HAP-1 (cell line): ENCODE measurements at places on chromosomes 13 and 19.

- no peak for DNase-seq
Observed at GRCh38 chr13:42485272-42485671, 88.7 kb upstream of the TNFSF11 start.

- DNase-seq = peak; percentile 86
Observed at GRCh38 chr13:99969919-99970650, 1.5 kb downstream of the ZIC5 start.

DNA sequence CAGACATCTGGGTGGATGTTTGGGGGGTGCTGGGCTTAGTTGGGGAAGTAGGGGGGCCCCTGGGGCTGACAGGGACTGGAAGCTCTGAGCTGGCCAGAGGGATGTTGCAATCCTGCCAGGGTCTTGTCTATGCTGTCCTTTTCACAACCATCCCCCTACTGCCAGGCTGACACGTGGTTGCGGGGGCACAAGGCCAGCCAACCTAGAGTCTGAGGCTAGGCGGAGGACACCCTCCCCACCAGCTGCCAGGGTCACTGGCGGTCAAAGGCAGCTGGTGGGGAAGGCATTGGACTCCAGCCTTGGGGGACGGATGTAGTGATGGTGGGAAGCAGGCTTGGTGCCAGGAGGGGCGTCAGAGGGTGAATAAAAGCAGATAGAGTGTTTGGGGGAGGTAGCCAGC is 1.6 kb upstream of the APOC1 start:
- no peak for DNase-seq

DNA sequence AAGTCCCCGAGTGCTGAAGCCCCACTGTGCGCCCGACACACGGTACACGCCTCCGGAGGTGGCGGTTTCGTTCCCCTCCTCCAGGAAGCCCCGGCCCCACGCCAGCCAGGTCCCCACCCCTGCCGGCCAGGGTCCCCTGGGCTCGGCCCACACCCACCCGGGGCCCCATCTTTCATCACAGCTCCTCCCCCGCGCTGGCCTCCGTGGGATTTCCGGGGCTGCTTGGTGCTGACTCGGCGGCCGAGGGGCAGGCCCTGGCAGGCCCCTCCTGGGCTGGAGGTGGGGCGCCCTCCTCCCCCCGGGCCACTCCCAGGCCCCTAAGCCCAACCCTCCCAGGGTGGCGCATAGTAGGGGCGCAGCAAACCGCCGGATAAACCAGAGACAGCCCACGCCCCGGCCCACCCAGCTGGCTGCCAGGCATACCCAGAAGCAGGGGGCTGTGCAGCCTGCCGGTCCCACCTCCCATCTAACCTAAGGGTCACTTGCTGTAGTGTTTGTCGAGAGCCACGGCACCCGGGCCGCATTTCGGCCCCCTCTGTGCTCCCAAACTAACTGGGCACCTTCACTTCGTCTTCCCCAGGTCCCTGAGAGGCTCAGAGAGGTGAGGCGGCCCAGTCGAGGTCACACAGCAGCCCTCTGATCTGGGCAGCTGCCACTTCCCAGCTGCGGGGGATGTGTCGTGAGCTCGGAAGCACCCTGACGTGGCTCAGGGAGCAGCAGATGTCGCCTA is 6.6 kb downstream of the ZBTB7A start:
- no peak for DNase-seq

DNA sequence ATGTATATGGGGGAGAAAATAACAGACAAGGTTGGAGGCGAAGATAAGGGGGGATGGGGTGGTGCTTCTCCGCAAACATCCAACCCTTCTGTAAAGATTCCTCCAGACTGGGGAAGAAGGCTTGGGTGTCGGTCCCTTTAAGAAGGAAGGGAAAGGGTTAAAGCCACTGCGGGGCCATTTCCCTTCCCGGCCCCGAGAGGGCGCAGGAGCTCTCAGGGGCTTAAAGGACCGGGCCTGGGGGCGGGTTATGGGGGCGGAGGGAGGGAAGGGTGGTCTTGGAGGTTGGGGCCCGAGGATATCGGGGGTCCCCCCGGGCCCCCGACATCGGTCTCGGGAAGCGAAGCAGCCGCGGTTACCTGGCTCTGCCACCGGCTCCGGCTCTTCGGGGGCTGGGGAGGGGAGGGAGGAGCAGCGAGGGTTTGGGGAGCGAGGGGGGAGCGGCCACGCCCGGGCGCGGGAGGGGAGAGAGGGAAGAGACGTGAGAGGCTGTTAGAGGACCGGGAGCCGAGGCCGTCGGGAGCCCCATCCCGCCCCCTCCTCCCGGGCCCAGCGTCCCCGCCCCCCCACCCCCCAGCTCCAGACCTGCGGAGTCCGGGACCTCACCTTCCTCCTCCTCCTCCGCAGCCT is 2.8 kb downstream of the TNNT1 start:
- DNase-seq = peak; percentile 27

- DNase-seq = no peak
Observed at GRCh38 chr13:26813980-26814348, 53.4 kb upstream of the GPR12 start.

- peak; percentile 97 for DNase-seq
Observed at GRCh38 chr19:3721131-3721886, 13.1 kb downstream of the TJP3 start.

DNA sequence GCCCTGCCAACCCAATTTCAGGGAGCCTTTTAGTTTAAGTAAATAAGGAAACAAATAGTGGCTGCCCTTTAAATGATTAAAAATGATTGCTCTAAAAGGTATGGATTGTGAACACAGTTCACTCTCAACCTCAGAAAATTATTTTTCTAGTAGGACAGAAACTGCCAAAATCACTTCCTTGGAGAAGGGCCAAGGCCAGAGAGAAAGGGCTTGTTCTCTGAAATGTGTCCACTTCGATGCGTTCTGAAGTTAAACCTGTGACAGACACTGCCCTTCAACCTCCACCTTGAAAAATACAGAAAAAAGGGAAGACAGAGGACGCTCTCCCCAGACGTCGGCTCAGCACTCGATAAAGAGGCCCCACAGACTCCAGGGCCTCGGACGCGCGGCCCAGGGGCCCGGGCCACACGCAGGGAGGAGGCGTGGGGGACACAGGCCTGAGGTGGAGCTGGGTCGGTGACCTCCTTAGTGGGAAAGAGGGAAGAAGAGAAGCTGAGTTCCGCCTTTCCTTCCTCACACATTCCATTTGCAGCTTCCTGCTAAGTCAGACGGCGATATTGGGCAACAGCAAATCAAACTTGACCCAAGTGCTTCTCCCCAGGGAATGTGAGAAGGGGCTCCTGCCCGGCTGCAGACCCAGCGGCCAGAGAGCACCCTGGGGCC is 63.6 kb downstream of the RASA3 start:
- DNase-seq = no peak

DNA sequence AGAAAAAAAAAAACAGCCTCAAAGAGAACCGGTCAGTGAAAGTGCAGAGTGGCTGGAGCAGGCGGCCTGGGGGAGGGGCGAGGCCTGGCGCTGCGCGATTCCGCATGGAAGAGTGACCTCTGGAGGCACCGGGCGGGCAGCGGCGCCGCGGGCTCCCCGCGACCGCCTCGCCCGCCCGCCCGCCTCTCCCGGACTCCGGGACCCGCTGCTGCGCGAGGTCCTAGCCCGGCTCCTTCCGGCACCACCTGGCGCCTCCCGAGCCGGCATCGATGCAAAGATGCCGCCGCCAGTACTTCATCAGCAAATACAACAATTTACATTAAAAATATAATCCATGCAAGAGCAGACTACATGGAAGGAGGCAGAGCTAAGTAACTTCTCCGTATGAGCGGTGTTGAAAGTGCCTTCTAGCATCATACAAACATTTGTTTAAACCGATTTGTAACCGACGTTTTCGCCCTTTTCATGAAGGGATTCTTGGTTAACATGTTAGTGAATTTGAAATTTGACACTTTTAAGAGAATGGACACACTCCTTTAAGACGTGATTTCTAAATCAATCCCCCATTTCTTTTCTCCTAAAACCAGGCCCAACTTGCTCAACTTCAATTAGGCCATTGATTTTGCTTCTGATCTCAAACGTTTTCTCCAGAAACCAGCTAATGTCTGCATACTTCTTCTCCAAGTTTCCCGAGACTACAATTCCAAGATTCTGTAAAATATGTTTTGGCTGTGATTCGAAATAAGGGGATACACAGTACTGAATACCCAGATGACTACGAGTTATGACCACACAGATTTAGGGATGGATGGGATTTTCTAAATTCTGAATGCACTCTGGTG is 2.1 kb downstream of the EFNB2 start:
- DNase-seq = no peak

GRCh38 chr13:28805193-28805819 is 14.8 kb upstream of the MTUS2 start:
- peak; percentile 75 for DNase-seq

DNA sequence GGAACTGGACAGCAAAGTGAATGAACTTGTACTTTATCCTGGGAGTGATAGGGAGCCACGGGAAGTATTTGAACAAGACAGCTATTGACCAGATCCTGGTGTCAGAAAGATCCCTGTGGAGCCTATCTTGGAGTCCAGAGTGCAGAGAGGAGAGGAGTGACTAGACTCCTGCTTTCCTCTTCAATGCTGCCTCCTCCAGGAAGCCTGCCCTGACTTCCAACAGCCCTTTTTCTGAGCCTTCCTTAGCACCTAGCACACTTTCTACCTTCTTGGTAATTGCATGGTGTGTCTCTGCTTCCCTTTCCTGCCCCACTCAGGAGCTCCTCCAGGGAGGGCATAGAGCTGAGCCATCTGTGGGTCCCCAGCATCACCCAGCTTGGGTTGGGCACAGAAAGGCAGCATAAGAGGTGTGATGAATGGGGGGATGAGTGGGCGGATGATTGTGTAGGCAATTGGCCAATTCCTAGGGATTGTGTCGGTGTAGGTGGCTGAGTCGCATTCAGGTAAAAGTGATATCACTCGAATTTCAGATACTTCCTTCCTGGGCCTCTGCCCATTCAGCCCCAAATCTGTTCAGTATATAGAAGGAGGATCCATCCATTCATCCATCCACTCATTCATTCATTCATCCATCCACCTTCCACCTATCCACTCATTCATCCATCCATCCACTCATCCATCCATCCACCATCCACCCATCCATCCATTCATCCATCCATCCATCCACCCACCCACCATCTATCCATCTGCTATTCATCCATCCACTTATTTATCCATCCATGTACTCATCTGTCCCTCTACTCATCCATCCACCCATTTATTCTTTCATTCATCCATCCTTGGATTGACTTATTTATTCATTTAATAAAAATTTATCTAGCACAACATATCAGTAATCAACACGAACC is 26.9 kb downstream of the CYP4F22 start:
- DNase-seq = no peak

- DNase-seq = no peak
Observed at GRCh38 chr19:2824129-2824528, 4.5 kb downstream of the ZNF554 start.

DNA sequence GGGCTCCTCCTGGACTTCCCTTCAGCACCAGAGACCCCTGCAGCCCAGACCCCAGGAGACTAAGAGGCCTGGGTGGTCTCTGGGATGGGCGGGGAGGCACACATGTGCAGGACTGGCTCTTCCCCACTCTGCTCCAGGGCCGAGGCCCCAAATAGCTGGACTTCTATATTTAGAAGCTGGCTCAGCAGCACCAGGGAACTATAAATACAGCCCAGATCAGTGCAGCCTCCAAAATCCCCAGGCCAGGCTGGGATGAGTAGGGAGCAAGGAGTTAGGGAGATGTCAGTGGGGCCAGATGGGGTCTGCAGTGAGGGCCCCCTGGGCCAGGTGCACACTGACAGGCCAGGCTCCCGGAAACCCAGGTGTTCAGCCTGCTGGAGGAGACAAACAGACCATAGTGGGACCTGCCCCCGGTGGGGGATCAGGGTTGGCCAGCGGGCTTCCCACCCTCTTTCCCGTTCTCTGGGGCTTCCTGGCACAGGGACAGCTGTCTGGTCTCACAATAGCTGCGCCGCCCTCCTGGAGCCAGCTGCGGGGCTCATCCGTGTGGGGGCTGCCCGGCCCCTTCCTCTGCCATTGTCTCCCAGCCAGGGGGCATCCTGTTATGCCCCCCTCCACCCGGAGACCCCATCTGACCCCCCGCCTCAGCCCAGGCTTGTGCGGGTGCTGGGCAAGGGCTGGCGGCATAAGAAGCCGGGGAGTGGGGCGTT is 5.5 kb upstream of the ADGRE5 start:
- DNase-seq = no peak

DNA sequence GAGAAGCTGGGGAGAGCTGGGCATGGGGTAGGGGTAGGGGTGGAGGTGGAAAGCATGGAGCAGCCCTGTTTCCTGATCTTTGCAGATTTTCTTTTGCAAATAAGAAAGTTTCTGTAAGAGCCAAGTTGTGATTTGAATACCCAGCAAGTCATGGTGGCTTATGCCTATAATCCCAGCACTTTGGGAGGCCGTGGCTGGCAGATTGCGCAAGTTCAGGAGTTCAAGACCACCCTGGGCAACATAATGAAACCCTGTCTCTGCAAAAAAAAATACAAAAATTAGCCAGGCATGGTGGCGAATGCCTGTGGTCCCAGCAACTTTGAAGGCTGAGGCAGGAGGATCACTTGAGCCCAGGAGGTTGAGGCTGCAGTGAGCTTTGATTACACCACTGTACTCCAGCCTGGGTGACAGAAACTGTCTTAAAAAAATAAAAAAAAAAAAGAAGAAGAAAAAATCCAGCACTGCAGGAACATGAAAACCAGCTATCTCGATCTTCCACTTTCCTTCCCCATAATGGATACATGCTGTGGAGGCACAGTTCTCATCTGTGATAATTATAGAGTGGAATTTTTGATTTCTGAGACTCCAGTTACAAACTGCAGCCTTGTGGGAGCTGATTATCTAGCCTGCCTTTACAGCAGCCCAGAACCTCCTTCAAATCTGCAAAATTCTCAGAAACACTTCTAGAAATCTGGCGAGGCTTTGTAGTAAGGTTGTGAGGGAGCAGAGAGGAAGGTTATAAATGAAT is 12.1 kb upstream of the TEX26 start:
- DNase-seq = no peak

DNA sequence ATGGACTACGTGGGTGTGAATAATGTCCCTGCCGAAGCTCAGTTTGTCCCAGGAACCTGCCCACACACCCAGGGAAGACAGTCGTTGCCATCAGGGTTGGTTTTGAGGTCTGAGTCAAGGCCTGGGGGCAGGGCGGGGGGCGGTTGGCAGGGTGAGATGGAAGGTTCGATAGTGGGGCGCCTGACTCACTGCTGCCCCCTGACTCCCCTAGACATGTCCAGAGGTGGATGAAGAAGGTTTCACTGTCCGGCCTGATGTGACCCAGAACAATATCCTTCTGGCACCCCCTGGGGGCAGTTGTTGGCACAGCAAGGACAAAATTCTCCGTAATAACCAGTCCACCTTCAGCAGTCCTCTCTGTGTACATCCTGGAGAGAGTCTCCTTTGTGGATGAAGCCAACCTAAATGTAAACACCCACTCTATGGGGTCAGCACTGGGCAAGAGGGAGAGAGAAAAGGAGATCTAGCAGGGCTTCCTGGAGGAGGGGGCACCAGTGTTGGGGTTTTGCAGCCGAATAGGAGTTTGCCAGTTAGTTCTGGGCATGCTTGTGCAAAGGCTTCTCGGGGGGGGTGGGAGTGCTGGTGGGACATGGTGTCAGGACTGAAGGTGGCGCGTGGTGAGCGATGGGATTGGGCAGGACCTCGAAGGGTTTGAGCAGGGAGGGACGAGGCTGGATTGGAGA is 19.6 kb upstream of the B3GNT3 start:
- peak; percentile 31 for DNase-seq

DNA sequence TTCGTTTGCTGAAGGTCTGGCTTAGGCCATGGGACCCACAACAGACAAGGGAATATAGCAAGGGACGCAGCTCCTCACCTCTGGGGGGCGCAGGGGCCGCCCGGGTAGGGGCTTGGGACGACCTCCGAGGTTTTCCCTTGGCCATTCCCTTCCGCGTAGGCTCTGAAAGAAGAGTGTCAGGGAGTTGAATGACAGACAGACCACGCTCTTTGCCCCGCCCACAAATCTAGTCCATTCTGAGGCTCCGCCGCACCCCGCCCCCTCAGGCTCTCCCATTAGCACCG is 11.4 kb upstream of the ZNF414 start:
- no peak for DNase-seq

- DNase-seq = peak; percentile 75
Observed at GRCh38 chr19:38952395-38953165, 21.8 kb downstream of the MRPS12 start.
